ENCODE measurements at places on chromosomes 12 and 14. TPM values are rescaled to one million over a fixed set of nuclear protein-coding genes. Genes with fewer than 3 reads are reported as not detected.

IL31 gene
- not detected for polyA plus RNA-seq

LBHD2 gene
- polyA plus RNA-seq, result not detected

DNA sequence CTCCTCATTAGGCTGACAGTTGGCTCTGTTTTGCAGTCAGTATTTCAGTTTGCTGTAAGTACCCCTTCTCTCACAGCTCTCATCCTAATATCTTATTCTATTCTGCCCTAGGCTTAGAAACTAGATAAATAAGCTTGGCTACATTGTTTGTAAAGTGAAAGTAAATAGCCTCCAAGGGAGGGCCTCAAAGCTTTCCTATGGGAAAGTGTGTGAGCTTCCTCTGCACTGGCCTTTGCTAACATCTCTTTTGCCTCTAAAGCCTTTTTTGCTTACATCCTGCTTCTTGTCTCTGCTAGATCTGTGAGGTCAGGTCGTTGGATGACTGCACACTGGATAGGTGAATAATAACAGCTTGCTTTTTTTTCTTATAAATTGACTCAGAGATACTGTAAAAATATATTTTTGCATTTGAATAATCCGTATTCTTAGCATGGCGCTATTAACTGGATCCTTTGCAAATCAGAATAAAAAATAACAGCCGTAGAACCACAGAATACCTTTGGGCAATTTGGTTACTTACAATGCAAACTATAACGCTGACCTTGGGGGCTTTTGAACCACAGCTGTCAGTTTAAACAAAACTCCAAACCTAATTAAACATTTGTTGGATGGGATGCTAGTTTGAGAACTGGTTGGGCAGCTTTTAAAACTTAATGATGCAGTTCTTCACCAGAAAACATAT is 55.1 kb downstream of the TTC6 start:
- no peak for DNase-seq

DNA sequence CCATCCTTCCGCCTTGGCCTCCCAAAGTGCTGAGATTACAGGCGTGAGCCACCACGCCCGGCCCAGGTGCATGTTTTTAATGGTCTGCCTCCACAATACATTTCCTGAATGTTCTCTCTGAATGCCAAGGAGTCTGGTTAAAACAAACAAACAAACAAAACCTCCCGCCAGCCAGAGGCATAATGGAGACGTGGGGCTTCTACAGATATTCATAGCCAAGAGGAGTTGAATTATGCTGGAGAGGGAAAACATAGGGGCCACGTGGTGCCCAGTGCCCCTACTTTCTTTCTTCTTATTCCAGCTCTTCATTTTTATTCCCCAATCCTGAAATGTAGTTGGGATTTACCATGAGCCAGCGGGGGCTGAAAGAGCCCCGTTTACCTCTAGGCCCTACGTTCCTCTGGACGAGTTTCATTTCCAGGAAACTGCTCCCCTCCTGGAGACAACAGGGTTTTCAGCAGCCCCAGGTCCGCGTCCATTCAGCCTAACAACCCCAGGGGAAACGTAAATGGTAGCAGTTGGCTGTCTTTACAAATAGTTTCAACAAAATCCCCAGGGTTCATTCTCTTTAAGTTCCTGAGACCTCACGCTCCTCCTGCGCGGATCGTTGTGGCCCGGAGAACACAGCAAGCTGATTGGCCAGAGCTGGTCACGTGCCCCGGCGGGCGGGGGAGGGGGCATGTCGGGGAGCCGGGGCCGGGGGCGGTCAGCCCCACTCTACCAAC is 108.5 kb upstream of the ESRRB start:
- peak; percentile 48 for DNase-seq

GRCh38 chr14:61950340-61950739 is 188.1 kb downstream of the SNAPC1 start:
- no peak for DNase-seq

CLEC7A gene
- polyA plus RNA-seq, result 2.6 TPM

- no peak for DNase-seq
Measured at GRCh38 chr12:103529306-103529705, 33.5 kb upstream of the C12orf42 start.

- DNase-seq, result no peak
Measured at GRCh38 chr12:112986291-112986800, 8.0 kb downstream of the OAS2 start.

GRCh38 chr14:94423453-94424056 is 29.0 kb downstream of the SERPINA11 start:
- peak; percentile 32 for DNase-seq

DNA sequence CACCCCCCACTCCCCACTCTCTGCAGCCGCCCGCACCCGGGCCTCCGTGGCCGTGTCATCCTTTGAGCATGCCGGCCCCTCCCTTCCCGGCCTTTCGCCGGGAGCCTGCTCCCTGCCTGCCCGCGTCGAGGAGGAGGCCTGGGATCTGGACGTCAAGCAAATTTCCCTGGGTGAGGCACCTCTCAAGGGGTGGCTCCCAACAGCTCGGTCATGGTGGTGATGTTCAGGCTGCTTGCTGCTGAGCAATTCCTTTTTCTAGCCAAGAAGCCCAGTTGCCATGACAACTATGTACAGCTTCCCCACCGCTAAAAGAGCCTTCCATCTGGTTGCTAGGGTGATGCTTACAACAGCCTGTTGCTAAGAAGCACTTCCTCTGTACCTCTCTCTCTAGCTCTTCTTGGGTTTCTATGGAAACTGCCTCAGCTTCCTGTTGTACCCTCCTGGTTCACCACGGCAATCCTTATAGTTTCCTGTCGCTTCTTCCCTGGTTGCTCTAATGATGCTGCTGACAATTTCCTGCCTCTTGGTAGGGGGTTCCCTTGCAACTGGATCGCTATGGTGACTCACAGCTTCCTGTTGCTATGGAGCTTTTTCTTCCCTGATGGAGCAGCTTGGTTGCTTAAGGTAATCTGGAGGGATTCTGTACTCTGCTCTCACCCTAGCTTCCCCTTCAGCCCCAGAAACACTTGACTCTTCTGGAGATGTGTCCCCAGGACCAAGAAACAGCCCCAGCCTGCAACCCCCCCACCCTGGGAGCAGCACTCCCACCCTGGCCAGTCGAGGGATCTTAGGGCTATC is 11.0 kb downstream of the ZNF219 start:
- DNase-seq, result no peak

GRCh38 chr12:130621696-130622298 is 94.3 kb downstream of the RIMBP2 start:
- no peak for DNase-seq

Measured in left renal cortex interstitium (tissue), 4 donors.